COR-L47 (cell line): ENCODE measurements at places on chromosomes 12 and 14.

GRCh38 chr12:94242901-94243300 is 94.5 kb downstream of the PLXNC1 start:
- peak; percentile 26 for DNase-seq

GRCh38 chr12:112992541-112993398 is 14.5 kb downstream of the OAS2 start:
- peak; percentile 50 for DNase-seq

GRCh38 chr12:23887055-23887835 is 62.2 kb downstream of the SOX5 start:
- DNase-seq, result no peak

GRCh38 chr14:80862983-80863382 is 78.6 kb downstream of the CEP128 start:
- DNase-seq, result no peak

GRCh38 chr14:102545461-102546265 is 36.1 kb upstream of the ANKRD9 start:
- peak; percentile 7 for DNase-seq

DNA sequence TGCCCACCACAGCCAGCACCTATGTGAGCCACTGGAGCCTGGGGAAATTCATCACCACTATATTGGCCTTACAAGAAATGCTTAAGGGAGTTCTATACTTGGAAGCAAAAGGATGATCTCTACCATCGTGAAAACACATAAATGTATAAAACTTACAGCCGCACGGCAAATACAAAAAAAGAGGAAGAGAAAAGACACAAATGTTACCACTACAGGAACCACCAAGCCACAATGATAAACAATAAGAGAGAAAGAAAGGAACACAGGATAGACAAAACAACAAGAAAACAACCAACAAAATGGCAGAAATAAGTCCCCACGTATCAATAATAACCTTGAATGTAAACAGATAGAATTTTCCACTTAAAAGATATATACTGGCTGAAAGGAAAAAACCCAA is 267.5 kb downstream of the TMEM121 start:
- no peak for DNase-seq

- DNase-seq, result peak; percentile 26
Observed at GRCh38 chr14:92759300-92759678, 10.9 kb upstream of the LGMN start.

DNA sequence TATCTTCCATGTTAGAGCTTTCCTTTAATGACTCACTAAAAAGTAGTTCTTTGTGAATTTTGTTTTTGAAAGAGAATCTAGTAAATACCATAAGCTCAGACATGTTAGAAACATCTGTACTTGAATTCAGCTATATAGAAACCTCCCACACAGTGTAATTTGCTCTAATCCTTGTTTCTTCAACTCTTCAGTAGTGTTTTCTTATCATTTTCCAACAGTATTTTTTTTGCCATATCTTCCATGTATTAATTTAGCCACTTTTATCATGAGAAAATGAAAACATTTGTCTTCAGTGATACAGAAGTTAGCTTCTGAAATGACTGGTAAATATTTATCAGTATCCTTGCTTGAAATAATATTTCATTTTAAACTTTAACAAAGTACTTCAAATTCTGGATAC is 73.6 kb downstream of the ARID2 start:
- DNase-seq, result no peak

DNA sequence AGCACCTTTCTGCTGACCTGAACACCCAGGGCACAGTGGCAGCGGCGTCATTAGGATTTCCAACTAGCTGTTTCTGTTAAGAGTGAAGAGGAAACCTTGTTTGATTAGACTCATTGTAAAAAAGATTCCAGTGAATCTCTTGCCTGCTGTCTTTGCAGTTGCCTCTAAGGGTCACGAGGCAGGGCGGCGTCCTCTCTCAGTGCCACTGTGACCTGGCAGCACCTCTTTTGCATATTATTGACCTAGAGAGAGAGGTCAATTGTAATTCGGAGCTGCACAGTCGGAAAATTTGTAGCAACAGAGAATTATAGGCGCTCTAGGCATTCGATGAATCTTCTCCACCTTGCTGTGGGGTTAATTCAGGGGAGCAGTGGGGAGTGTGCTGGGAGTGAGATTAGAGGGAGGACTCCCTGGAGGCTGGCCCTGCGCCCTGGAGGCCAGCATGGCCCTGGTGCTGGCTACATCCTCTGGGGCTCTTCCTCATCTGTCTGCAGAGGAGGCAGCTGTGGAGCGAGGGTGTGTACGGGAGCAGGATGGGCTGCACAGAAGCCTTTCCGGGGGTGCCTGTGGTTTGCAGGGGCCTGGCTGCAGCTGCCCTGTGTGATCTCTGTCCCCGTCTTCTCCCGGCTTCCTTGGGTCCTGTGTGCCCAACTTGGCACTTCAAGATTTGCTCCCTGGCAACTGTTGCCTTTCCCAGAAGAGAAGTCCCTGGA is 14.3 kb downstream of the PACS2 start:
- DNase-seq, result no peak

GRCh38 chr14:90924621-90925340 is 108.6 kb upstream of the TTC7B start:
- no peak for DNase-seq

DNA sequence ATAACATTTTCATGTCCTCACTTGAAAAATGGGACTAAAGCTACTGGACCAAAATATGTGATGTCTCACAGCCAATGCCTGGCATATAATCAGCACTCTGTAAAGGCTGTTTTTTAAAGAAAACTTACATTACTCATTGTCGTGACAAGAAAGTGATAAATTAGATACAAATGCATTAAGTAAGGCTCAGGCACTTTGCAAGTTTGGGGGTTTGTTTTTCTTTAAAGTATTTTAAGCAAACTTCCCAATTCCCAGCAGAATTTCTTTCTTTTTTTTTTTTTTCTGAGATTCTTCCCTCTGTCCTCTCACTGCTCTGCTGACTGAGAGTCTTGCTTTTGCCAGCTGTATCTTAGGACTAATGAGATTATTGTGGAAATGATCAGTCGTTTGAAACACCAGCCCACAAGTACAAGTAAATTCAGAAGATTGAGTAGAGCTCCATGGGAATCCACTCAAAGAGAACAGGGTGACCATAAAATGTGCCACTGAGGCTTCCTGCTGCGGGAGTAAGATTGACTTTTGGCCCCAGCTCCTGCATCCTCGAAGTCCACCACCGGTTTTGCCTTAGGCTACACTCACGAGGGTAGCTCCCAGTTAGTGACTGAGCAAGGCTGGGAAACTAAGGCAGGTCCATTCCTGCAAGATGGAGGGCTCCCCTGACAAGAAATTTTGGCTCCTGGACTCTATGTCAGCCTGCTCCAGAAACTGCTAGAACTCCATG is 82.8 kb downstream of the TMTC1 start:
- no peak for DNase-seq

DNA sequence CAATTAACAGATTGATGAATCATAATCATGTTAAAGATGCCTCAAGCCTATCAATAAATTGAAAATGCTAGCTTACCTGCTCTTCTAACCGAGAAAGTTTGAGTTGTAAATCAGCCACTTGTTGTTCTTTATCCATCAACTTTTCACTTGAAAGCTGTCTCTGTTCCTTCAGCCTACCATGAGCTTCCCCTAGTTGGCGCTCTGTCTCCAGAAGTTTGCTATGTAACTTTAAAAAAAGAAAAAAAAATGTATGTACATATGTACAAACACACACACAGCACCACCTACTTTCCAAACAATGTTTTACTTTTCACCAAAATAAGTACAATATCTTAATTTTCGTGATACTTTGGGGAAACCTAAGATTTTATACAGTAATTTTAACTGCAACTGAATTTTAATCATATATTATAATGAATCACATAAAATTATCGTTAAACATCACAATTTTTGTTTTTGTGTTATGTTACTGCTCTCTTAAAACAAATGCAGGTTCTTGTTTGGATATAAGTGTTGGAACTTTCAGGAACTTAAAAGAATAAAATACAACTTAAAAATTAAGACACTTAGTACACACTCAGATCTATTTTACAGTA is 101.2 kb downstream of the EEA1 start:
- DNase-seq, result no peak

DNA sequence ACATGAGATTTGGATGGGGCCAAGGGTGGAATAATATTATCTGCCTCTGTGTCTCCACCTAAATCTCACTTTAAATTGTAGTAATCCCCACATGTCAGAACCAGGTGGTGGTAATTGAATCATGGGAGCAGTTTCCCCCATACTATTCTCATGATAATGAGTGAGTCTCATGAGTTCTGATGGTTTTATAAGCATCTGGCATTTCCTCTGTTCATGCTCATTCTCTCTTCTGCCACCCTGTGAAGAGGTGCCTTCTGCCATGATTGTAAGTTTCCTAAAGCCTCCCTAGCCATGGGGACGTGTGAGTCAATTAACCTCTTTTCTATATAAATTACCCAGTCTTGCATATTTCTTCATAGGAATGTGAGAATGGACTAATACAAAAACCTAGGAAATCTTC is 29.9 kb downstream of the TSPAN19 start:
- DNase-seq, result no peak

DNA sequence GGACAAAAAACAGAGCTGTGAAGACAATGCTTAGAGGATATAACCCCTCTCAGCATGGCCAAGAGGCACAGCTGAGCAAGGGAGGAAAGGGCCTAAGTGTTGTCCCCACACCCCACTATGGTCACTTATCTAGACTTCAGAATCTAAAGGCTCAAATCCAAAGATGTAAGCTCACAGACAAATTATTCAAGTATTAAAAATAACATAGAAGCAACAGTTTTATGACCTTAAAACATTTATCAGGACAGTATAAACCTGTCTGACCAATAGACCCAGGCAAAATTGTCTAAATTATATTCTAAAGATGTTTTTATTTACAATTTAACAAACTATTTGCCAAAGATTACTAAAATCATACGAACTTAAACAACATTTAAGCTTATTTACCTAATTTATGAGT is 28.1 kb upstream of the PRICKLE1 start:
- no peak for DNase-seq

DNA sequence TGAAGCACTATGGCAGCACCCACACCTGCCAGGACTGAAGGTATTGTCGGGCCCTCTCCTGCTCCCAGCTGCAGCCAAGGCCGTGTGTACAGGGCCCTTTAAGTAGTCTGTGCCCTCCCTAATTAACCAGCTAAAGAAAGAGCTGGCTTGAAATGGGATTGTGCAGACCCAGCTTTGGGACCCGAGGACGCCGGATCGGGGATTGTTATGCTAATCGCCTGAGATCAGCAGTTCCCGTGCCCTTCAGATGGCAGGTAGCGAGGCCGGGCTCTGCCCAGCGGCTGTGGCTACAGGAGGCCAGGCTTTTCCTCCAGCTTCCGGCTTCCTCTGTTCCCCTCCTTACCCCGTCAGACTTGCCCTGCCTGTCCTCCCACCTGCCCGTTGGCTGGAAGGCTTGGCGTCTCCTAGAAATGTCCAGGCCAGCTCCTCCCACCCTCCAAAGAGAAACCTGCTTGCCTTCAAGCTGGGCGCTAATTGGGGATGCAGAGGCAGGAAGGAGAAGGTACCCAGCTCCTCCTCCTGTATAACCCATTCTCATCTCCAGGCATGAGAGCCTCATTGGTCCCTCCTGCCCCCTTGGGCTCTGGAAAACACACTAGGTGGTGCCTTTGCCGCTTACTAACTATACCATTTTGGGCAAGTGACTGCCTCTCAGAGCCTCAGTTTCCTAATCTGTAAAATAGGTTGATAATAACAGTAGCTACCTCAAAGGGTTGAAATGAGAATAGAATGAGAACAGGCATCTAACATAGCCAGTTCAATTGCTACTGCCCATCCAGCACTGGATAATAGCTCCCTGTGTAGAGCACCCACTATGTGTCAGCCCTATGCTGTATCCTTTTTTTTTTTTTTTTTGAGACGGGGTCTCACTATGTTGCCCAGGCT is 25.8 kb upstream of the MSI1 start:
- no peak for DNase-seq

- no peak for DNase-seq
Observed at GRCh38 chr12:10732066-10732465, 8.9 kb upstream of the YBX3 start.

DNA sequence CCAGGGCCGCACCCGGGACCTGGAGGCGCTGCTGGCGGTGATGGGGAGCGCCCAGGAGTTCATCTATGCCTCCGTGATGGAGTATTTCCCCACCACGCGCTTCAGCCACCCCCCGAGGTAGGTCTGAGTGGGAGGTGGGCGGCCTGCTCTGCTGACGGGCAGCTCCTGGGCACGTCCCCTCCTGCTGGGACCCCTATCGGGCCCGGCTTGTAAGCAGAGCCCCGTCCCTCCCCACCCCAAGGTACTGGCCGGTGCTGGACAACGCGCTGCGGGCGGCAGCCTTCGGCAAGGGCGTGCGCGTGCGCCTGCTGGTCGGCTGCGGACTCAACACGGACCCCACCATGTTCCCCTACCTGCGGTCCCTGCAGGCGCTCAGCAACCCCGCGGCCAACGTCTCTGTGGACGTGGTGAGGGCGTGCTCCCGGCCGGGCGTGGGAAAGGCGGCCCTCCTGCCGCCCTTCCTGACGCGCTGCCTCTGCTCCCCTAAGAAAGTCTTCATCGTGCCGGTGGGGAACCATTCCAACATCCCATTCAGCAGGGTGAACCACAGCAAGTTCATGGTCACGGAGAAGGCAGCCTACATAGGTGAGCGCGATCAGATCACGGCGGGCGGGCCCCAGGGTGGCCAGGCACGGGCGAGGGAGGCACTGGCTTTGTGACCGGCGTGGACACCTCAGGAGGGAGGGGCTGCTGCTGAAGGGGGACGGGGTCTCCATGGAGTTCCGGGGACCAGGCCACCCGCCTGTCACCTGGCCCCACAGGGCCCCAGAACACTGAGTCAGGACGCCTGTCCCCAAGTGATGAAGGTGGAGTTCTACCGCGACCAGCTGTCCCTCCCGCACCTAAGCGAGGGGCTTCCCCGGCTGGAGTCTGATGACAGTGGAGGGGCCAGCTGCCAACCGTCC is 7.3 kb downstream of the PLD4 start:
- DNase-seq, result no peak

DNA sequence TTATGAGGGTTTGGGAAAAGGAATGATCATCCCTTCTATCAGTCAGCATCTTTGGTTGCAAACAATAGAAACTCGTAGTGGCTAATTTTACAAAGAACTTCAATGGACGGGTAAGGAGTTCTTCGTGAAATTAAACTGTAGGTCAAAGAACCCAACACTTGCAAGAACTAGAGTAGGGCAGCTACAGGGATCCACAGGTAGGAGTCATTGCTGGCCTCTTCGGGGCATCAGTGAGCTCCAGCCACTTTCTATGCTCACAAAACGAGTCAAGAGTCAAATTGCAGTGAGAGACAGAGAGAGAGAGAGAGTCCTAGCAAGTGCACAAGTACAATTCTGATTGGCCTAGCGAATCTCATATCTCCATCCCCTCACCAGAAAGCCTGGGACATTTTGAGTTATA is 29.9 kb upstream of the OTX2 start:
- DNase-seq, result no peak

GRCh38 chr12:57180321-57180989 is 33.0 kb upstream of the LRP1-AS start:
- DNase-seq, result no peak
